ENCODE measurements at places on chromosomes 6 and 20.

DNA sequence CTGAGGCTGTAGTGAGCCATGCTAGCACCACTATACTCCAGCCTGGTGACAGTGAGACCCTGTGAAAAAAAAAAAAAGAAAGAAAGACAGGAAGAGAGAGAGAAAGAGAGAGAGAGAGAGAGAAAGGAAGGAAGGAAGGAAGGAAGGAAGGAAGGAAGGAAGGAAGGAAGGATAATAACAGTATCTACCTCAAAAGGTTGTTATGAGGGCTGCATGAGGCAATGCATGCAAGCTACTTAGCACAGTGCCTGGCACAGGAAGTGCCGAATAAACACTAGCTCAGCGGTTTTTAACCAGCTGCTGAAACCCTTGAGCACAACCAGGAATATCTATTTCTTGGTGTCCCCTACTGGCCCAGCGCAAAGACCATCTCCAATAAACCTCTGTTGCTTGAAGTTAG lies 62.3 kb upstream of the TBC1D7 start:
- DNase-seq, result no peak

GRCh38 chr6:116422238-116422637 lies 38.9 kb upstream of the CALHM6 start:
- DNase-seq, result no peak

GRCh38 chr6:18784794-18785193 lies 397.6 kb downstream of the RNF144B start:
- DNase-seq, result no peak

DNA sequence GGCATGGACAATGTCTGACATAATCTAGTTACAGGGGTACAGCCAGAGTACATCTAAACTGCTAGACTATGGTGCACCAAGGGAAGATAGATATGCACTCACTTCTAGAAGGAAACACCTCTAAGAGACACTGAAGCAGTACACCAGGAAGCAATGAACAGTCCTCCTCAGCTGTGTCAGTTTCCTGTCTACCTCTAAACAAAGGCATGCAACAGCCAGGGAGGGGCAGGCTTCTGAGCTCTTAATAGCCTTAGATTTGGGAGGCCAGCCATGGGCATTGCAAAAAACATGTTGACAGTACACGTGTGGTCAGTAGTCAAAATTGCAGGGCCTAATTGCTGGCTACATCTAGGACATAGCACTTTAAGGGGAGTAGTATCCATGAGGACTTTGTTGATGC lies 21.4 kb downstream of the CRYBG1 start:
- peak; percentile 11 for DNase-seq

DNA sequence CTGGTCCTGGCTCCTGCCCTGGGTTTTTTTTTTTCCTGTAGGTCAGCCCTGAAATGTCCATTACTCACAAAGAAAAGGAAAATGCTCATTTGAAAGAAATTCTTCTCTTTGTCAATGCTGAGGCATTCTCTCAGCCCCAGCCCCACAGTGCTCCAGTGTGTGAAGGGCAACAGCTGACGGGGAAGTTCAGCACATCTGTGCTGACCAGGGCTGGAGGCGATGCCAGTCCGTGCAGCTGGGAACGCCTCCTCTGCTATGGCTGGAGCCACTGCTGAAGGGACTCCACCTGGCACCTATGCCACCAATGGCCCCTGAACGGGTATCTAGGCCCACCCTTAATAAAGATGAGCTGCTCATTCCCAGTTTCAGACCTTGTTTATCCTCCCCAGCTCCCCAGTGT lies 71.9 kb upstream of the SLCO4A1 start:
- DNase-seq, result no peak

GRCh38 chr6:84258268-84258667 lies 30.8 kb upstream of the CEP162 start:
- no peak for DNase-seq

DNA sequence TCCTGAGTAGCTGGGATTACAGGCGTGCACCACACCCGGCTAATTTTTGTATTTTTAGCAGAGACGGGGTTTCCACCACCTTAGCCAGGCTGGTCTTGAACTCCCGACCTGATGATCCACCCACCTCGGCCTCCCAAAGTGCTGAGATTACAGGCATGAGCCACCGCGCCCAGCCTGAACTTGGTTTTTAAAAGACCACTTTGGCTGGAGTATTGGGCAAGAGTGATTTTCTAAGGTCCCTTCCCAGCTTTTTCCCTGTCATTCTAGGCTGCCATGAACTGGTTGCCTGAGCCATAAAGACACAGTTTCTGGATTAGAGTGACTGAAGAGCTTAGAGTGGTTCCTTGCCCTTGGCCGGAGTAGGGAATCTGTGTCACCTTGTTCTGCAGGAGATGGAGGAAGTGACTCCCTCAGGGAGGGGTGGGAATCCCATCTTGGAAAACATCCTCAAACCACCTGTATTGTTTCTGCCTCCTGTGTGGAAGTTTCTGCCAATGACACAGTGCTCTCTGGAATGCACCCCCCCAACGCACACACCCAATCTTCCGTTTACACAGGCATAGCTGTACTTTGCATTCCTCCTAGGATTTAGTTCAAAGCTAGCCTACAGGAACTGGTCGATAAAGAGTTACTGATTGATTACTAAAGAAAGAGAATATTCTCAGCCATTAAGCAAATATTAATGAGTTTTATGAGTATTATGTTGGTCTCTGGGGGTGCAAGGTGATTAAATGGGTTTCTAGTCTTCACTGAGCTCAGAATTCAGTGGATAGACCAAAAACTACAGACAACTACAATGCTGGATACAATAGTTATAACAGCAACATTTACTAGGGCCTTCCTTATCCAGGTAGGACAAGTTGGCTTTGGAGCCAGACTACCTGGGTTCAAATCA lies 18.2 kb downstream of the BCL2L1 start:
- DNase-seq, result no peak

- DNase-seq, result no peak
Measured at GRCh38 chr20:5680192-5680591, 70.0 kb upstream of the SHLD1 start.

GRCh38 chr6:107731422-107732319 lies 92.4 kb downstream of the SCML4 start:
- DNase-seq, result peak; percentile 17

GRCh38 chr20:17495826-17496225 lies 35.4 kb downstream of the BFSP1 start:
- DNase-seq, result peak; percentile 41

DNA sequence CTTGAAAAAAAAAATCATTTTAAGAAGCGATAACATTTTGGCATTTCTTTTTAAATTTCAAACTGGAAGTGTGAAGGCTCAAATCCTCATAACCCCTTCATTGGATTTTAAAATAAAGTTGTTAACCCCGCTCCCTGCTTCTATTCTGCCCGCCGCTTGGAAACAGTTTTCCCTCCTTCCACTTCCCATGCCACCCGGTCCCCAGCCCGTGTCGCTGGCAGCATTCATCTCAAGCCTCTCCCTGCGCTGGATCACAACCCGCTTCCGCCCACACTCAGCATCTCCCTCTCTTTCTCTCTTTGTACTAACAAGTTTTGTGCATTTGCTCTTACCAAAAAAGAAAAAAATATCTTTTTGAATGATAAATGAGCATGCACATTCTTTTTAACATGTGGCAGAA lies 15.4 kb upstream of the PDE10A start:
- DNase-seq, result no peak

DNA sequence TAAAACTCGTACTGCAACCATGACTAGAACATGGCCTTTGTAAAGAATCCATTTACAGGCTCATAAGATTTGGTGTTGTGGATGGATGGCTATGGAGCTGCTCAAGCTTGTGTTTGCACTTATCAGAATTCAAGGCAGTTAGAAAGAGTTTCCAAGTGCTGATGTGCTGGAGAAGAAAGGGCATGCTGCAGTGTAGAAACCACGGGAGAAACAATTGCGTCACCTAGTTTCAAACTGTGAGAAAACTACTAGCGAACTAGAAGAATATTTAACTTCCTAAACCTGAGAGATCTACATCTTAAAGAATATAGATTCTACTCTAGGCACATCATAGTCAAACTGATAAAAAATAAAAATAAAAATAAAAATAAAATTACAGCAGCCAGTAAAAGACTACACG lies 116.2 kb downstream of the SGK1 start:
- no peak for DNase-seq

GRCh38 chr6:108714101-108714765 lies 134.0 kb upstream of the ARMC2 start:
- no peak for DNase-seq

- DNase-seq, result no peak
Measured at GRCh38 chr20:21498195-21498594, 15.7 kb downstream of the NKX2-2 start.

- peak; percentile 16 for DNase-seq
Measured at GRCh38 chr6:79544299-79544927, 7.2 kb upstream of the LCA5 start.

DNA sequence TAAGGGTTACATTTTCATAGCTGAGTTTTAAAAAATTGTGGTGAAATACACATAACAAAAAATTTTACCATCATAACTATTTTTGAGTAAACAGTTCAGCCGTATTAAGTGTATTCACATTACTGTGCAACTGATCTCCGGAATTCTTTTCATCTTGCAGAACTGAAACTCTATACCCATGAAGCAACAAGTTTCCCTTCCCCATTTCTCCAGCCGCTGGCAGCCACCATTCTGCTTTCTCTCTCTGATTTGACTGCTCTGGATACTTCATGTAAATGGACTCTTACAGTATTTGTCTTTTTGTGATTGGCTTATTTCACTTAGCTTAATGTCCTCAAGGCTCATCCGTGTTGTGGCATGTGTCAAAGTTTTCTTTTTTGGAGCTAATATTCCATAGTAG lies 341.6 kb downstream of the QKI start:
- DNase-seq, result no peak

GRCh38 chr6:67870321-67870720 lies 764.8 kb upstream of the ADGRB3 start:
- no peak for DNase-seq

GRCh38 chr6:33057222-33058150 lies 16.0 kb downstream of the HLA-DPA1 start:
- no peak for DNase-seq

DNA sequence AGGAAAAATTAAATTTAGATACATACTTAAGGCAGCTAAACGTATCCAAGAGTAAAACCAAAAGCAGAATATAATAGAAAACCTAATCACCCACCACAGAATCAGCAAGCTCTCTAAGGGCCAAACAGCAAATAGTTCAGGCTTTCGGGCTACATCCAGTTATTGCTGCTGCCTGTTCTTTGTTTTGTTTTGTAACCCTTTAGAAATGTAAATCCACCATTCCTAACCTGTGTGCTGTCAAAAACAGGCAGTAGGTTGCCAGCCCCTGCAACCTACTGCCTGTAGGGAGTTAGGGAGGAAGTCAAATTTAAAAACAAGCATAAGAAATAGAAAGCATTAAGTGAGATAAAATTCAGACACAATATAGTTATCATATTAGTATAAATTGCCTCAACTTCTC lies 225.9 kb downstream of the PTPRT start:
- DNase-seq, result no peak

DNA sequence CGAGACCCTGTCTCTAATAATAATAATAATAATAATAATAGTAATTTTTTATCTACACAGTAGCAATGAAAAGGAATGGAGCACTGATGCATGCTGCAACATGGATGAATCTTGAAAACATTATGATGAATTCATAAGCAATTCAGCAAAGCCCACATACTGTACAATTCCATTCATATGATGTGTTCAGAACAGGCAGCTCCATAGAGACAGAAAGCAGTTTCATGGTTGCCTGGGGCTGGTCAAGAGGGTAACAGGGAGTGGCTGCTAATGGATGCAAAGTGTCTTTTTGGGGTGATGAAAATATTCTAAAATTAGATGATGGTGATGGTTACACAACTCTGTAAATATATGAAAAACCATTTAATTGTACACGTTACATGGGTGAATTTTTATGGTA lies 43.6 kb downstream of the SLC24A3 start:
- no peak for DNase-seq

GRCh38 chr6:49300443-49300842 lies 162.6 kb downstream of the MMUT start:
- no peak for DNase-seq

DNA sequence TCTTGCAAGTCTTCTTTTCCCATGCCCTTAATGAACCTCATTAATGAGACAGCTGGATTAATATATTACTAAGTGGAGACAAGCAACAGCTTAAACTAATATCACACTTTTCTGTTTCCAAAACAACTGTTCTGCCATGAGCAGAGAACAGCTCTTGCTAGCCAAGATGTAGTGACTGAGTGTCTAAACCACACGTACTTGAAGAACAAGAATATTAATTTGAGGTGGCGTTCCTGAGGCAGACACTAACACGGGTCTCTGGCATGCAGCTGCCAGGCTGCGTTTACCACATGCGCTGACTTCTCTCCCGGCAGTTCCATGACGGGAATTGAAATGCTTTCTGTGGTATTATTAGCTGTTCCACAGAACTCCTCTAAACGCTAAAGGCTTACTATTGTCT lies 80.6 kb downstream of the FNDC1 start:
- no peak for DNase-seq
